ENCODE measurements at places on chromosomes 12 and 14.

DNA sequence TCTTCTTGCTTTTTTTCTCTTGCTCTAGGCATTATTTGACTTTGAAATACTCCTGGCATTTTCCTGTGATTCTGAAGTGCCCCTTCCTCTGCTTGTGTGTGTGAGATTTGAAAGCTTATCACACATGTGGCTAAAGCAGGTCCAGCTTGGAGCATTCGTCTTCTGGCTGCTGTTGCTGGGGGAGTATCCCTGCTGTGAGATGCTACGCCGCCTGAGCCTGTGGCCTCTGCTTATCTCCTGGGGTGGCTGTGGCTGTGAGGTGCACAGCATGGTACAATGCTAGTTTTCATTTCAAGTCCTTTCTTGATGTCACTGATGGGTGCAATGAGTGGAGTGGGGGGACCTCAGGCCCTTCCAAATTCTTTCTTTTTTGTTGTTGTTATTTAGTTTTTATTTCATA, 371.8 kb downstream of the ZFP36L1 start:
- DNase-seq, result no peak

- DNase-seq, result no peak
Measured at GRCh38 chr12:6326316-6327228, 15.3 kb downstream of the TNFRSF1A start.

DNA sequence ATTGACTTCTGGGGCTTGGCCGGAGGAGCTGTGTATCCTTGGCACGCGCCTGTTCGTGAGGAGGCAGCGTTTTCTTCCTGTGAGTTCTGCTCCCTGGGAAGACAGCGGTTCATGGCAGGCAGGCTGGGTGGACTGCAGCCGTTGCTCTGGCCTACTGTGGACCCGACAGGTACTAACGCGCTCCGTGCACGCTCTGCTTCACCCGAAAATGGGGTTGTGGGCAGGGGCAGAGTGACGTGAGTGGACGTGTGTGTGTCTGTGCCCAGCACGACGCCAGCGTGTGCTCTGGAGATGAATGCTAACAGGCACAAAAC, 179.1 kb downstream of the KIF26A start:
- DNase-seq, result no peak

- no peak for DNase-seq
Measured at GRCh38 chr12:7060353-7060954, at the start of gene C1S. Gene C1S (plus strand): TSS chr12:7060718. CDS start chr12:7061913, 1,195 bp downstream.

GRCh38 chr14:39712293-39712999, 280.2 kb upstream of the FBXO33 start:
- no peak for DNase-seq
